T-helper 1 cell treated with Interleukin-12 subunit alpha and Interleukin-12 subunit beta and Interleukin-4 antibody, amounts not matched to agents 30 ng/mL and 1 ng/mL, for 36 hours (primary cell): ENCODE measurements at places on chromosomes 6 and 20. TPM values are rescaled to one million over a fixed set of nuclear protein-coding genes. Genes with fewer than 3 reads are reported as not detected.

Gene ACOT13
- 20.4 and 21.0 TPM in 2 replicates for total RNA-seq

Gene MAFB
- total RNA-seq, result 0.12 and 0.17 TPM in 2 replicates

Gene IFT52
- 14.9 and 19.1 TPM in 2 replicates for total RNA-seq

Gene TULP1
- total RNA-seq, result not detected in 2 replicates

Gene NHLRC1
- total RNA-seq, result 0.27 and 0.29 TPM in 2 replicates
